ENCODE measurements at places on chromosomes 2 and 18.
A peak's percentile ranks its signal among the peaks of the same experiment; 100 is the strongest.

GRCh38 chr2:44807201-44808025 is 134.1 kb upstream of the SIX3 start:
- DNase-seq, result no peak

DNA sequence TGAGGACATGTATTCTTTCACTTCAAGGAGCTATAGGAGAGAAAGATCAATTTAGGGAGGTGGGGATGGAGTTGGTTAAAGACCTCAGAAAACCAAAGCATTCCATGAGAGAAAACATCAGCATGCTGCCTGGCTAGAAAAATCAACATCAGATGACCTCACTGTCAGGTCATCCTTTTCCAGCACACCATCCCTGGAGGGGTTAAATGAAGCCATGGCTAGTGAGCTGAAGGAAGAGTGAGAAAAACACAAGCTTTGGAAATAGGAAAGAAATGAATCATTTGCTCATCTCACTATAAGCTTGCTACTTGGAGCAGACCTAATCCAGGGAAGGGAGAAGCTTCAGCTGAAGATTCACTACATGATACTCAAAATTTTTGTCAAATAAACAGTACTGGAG is 109.5 kb upstream of the ITGB6 start:
- DNase-seq, result no peak

DNA sequence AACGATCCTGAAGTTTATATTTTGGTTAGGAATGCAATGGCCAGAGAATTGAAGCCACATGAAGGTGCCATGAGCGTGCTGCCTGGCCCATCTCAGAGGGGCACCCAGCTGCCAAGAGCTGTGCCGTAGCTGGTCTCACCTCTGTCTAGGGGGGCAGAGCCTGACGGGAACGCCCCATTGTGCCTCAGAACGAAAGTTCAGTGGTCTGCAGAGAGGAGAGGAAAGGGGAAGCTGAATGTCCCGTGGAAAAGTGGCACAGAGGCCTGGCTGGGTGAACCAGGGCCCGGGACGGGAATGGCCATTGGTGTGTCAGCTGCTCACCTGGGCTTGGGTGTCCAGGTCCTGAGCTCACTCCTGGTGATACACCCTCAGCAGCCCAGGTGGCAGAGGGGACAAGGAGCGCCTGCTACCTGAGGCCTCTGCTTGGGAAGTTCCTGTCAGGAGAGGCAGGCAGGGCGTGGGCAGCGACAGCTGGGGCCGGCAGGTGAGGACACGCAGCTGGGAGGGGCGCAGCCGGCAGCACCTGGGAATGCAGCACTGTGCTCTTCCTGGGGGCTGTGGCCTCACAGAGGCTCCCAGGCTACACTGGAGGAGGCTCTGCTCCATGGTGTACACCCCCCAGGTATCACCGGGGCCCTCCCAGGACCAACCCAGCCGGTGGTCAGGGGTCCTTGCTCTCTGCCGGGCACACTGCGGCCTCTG is 67.3 kb downstream of the PARD6G start:
- DNase-seq, result no peak

DNA sequence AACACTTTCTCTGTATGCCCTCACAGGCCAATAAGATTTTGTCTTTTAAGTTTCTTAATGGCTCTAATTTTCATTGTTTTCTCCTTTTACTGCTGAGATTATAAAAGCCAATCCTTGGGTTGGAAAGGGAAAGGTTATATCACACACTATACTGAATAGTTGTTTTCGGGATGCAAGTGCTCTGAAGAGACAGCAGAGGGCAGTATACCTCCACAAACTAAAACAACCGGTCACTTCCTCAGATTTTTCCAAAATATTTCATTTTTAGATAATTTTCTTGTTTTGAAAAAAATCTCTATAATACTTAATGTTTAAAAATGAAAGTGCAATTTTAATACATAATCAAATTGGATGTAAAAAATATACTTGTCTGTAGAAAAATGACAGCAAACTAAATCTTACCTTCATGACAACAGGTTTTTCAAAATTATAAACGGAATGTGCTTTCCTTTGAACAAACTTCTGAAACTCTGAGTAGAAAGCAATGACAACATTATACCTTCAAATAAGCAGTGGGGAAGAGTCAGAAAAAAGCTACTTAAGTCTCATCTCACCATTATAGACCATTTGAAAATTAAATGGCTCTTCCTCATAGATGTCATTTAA is 82.7 kb downstream of the ORC4 start:
- DNase-seq, result peak; percentile 36

DNA sequence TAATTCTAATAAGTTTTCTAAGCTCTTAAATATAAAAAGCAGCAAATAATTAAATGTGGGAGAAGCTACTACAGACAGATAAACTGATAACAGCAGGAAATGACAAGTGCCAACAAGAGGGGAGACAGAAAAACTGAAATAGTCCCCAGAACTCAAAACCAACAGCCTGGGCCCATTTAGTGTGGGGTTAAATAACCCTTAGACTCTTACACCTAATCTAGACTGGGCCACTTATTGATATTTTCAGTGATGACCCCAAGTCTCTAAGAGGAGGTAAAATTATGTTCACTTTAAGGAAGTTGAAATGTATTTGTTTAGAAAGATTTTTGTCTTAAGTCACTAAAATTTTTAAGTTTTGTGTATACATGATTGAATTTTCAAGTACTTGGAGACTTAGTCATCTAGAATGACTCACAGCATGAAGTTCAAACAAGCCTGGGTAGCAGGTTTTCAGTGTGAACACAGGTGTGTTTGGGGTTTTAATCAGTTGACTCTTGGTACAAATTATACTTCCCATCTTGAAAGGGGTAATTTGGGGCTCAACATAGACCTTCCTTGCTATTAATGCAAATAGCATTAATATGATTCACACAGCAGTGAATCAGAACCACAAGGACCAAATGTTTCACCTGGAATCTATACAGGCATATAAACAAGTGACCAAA is 54.9 kb upstream of the MYO3B start:
- no peak for DNase-seq

Data from Ammon's horn (tissue), 1 donor.